Myocyte (in vitro differentiated cells): ENCODE measurements at places on chromosomes 2 and 18. TPM values are rescaled to one million over a fixed set of nuclear protein-coding genes. Genes with fewer than 3 reads are reported as not detected.

METAP1D gene
- 11.0 and 13.0 TPM in 2 replicates for total RNA-seq

APCDD1 gene
- total RNA-seq = 0.91 and 2.5 TPM in 2 replicates

ELMOD3 gene
- total RNA-seq = 19.4 and 28.6 TPM in 2 replicates

RAMP1 gene
- total RNA-seq = 19.5 and 20.9 TPM in 2 replicates

ANKRD30B gene
- total RNA-seq = 0.88 and 1.6 TPM in 2 replicates

RAX gene
- total RNA-seq = not detected in 2 replicates

MTHFD2 gene
- 52.9 and 66.1 TPM in 2 replicates for total RNA-seq

EMX1 gene
- not detected in 2 replicates for total RNA-seq

ELOA2 gene
- total RNA-seq = not detected in 2 replicates

RRM2 gene
- 0.72 and 0.78 TPM in 2 replicates for total RNA-seq

C2orf72 gene
- not detected in 2 replicates for total RNA-seq

ERFE gene
- 8.5 and 10.1 TPM in 2 replicates for total RNA-seq

B4GALT6 gene
- not detected in 2 replicates for total RNA-seq

TLX2 gene
- 0.13 TPM in 1 of 2 replicates, not detected in the other for total RNA-seq

LCT gene
- 0.16 TPM in 1 of 2 replicates, not detected in the other for total RNA-seq

SIX3 gene
- not detected in 2 replicates for total RNA-seq

CKAP2L gene
- 0.05 and 2.0 TPM in 2 replicates for total RNA-seq

NAT8 gene
- not detected in 2 replicates for total RNA-seq

TRIM43 gene
- not detected in 2 replicates for total RNA-seq

LIMS4 gene
- 22.6 and 29.9 TPM in 2 replicates for total RNA-seq

TDRD15 gene
- total RNA-seq = not detected in 2 replicates

PTMA gene
- total RNA-seq = 274 and 313 TPM in 2 replicates

CRACDL gene
- 0.11 and 0.26 TPM in 2 replicates for total RNA-seq

ADGRF3 gene
- 1.1 TPM in 1 of 2 replicates, not detected in the other for total RNA-seq

RBM43 gene
- total RNA-seq = 4.8 and 8.3 TPM in 2 replicates

DSC2 gene
- total RNA-seq = not detected in 2 replicates

HS1BP3 gene
- total RNA-seq = 24.9 and 35.0 TPM in 2 replicates

RNF152 gene
- 2.9 and 6.8 TPM in 2 replicates for total RNA-seq

FOSL2 gene
- 106 and 124 TPM in 2 replicates for total RNA-seq

CHRNA1 gene
- 1,841 and 1,867 TPM in 2 replicates for total RNA-seq

DOK6 gene
- not detected in 2 replicates for total RNA-seq

ZNF514 gene
- 12.2 and 12.3 TPM in 2 replicates for total RNA-seq

FOXI3 gene
- total RNA-seq = not detected in 2 replicates

BMP10 gene
- total RNA-seq = 0.11 TPM in 1 of 2 replicates, not detected in the other

BOLA3 gene
- total RNA-seq = 38.8 and 51.5 TPM in 2 replicates

COMMD1 gene
- total RNA-seq = 49.9 and 56.8 TPM in 2 replicates

CEBPZOS gene
- total RNA-seq = 25.7 and 27.7 TPM in 2 replicates

ANKRD36C gene
- 16.6 and 29.1 TPM in 2 replicates for total RNA-seq

LIPG gene
- 3.0 TPM in 2 replicates for total RNA-seq

HAAO gene
- total RNA-seq = not detected in 2 replicates

KIF1A gene
- 0.05 and 0.16 TPM in 2 replicates for total RNA-seq

ERICH2 gene
- total RNA-seq = not detected in 2 replicates

B3GNT7 gene
- 0.10 TPM in 1 of 2 replicates, not detected in the other for total RNA-seq

PTH2R gene
- not detected in 2 replicates for total RNA-seq

DOK1 gene
- total RNA-seq = 9.5 and 10.5 TPM in 2 replicates

REEP1 gene
- total RNA-seq = 67.8 and 90.1 TPM in 2 replicates

MARS2 gene
- total RNA-seq = 5.8 and 6.0 TPM in 2 replicates

ALPI gene
- total RNA-seq = not detected in 2 replicates

RIT2 gene
- total RNA-seq = not detected in 2 replicates

KCNJ3 gene
- 0.05 TPM in 1 of 2 replicates, not detected in the other for total RNA-seq

GKN1 gene
- not detected in 2 replicates for total RNA-seq

TMEFF2 gene
- total RNA-seq = 4.8 and 6.5 TPM in 2 replicates
